Ascending aorta (tissue), 2 donors: ENCODE measurements at places on chromosomes 3 and 15.

DNA sequence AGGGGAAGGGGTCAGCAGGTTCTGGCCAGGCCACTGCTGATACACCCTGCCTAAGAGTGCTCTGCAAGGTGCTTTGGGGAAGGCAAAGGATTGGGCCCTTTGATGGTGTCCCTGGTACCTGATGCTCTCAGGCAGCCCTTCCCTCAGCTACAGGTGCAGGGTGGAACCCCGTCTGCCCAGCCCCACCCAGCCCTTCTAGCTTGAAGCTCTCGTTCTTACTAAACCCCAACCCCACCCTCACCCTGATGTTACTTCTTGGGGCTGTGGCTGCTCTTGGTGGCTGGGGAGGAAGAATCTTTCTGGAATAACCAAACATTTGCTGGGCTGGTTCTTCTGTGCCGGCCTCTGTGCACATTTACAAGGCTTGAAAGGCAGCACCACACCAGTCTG lies 6.4 kb downstream of the GNAI2 start:
- no peak for DNase-seq

- no peak for DNase-seq
Measured at GRCh38 chr15:38874464-38874863, 309.9 kb upstream of the RASGRP1 start.

GRCh38 chr15:63483521-63484371 lies 20.6 kb upstream of the USP3 start:
- DNase-seq = no peak

DNA sequence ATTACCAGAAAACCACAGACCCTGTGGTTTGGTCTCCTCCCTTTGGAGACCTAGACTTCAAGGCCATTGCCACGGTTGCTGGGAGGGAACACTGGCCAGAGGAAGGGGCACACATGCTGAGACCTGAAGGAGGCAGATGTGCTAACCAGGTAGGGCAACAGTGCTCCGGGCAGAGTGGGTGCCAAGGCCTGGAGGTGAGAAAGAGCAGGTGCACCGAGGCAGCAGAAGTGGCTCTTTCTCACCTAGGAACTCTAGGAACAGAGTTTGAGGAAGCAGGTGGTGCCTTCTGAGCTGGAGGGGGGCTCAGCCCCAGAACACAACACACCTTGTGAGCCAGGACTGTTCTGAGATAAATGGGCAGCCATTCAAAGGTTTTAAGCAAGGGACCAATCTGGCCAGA lies 106.1 kb downstream of the MEGF11 start:
- no peak for DNase-seq

DNA sequence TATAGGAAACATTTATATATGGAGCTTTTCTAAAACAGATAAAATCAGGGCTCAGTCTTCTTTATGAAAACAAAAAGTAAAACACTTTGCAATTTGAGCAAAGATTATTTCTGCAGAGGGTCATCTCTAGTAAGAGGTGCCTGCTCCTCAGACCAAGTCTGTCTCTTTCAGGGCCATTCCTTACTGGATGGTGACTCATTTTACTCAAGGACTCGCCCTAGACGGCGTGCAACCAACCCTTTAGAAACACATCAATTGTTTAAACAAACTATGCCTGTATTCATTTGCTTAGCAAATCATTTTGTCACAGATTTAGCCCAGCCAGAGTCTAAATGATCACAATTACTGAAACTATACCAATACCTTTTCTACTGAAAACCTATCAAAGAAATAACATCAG lies 242.8 kb upstream of the ICE2 start:
- no peak for DNase-seq

GRCh38 chr3:150844484-150844883 lies 60.8 kb downstream of the MINDY4B start:
- DNase-seq = no peak

DNA sequence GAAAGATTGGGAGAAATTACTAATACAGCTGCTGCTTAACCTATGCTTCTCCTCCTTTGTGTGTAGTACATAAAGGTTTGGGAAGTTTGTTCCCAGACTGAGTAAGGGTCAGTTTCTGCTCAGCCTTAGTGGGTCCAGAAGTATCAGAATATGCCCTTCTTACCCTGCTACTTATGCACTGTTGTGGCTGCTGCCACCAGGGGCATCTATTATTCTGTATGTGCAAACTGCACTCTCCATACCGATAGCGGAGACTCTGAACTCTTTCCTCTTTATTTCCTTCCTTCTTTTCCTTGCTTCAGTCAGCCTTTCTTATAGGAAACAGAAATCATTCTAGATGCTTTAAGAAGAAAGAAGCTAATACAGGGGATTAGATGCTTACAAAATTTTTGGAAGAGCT lies 4.0 kb downstream of the NEDD4 start:
- DNase-seq = no peak

DNA sequence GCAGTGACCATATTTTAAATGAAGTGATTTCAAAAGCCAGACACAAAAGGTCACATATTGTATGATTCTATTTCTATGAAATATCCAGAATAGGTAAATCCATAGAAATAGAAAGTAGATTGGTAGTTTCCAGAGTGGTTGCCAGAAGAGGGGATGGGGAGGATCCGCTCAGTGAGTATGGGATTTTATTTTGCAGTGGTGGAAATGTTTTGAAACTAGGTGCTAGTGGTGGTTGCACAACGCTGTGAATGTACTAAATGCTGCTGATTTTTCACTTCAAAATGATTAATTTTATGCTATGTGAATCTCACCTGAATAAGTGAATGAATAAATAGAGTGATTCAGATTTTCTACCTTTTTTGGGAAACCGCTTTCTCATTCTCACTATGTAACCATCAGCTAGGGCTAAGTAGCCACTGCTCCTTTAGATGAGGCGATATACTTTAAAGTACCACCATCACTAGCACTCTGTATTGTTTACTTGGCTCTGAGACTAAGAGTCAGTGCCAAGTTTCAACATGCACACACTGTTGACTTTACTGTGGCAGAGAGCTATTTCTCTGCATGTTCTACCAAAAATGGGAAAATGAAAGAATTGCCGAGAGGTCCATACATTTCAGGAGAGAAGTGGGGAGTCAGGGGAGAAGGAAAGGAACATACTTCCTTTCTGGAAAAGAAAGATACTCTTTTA lies 90.7 kb upstream of the GOLIM4 start:
- DNase-seq = no peak

DNA sequence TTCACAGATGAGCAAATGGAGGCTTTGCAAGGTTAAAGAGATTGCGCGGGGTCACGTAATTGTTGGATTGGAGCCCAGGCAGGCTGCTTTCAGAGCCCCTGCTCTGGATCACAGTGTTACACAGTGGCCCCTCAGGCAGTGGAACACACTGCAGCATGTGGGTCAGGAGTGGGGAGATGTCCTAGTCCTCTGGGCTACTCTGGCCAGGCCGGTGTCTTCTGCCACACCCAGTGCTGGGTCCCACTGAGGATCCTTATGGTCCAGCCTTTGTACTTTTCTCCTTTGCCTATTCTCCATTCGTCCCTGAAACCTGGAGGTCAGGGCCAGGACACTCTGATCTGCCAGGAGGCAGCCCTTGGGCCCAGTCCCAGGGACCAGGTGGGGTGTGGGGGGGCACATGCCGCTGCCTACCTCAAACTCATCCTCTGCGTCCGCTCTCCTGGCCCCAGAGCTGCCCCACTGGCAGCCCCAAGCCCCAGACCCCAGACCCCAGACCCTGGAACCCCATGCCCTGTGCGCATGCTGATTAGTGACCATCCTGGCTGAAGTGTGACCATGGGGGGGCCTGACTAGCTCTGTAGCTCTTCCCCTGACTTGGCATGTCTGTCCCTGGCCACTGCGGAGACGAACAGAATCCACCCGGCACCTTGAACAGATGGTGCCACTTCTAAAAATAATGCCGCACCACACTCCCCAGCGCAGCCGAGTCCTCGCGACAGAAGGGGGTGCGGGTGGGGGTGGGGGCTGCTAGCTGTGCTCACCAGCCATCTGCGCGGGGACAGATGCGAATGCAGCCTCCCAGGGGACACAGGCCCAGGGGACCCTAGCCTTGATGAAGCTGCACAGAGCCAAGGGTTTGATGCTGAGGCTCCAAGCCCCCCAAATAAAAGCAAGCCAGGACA lies 41.6 kb downstream of the ATP2B2 start:
- no peak for DNase-seq

DNA sequence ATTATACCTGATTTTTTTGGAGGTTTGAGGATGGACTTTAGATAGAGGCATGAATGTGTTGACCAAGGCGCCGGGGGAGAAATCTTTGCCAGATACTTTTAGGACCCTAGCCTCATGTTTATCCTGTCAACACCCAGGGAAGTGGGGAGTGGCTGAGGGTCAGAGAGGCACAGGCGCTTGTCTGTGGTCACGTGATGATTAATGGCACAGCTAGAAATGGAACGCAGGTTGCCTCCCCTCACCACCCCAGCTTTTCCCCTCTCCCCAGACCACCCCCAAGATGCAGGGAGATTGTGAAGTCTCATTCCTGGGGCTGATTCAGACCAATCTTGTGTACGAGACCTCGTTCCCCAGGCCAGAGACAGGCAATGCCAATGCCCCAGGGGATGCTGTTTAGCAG lies 218.4 kb upstream of the LINGO1 start:
- DNase-seq = no peak

DNA sequence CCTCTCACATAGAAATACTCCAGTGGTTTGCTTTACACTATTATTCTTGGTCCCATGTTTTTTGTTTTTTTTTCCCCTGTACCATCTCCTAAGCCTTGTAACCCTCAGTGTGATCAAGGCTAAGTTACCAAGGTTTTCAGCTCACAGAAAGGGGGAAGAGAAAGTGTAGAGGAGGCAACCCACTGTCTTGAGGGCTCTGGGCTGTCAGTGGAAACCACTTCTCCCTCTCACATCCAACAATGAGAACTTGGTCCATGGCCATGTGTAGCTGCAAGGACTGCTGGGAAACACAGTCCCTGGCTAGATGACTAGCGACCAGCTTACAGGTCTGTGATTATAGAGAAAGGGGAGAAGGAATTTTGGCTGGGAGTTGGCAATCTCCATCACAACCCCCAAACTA lies 30.3 kb downstream of the GPD1L start:
- no peak for DNase-seq

GRCh38 chr15:40265355-40265754 lies 17.5 kb downstream of the ANKRD63 start:
- DNase-seq = no peak

- DNase-seq = no peak
Measured at GRCh38 chr3:97895216-97895615, 73.4 kb downstream of the CRYBG3 start.

- DNase-seq = no peak
Measured at GRCh38 chr3:27311400-27311799, 57.8 kb downstream of the NEK10 start.

GRCh38 chr3:150773616-150774192 lies 10.7 kb upstream of the SIAH2 start:
- no peak for DNase-seq

DNA sequence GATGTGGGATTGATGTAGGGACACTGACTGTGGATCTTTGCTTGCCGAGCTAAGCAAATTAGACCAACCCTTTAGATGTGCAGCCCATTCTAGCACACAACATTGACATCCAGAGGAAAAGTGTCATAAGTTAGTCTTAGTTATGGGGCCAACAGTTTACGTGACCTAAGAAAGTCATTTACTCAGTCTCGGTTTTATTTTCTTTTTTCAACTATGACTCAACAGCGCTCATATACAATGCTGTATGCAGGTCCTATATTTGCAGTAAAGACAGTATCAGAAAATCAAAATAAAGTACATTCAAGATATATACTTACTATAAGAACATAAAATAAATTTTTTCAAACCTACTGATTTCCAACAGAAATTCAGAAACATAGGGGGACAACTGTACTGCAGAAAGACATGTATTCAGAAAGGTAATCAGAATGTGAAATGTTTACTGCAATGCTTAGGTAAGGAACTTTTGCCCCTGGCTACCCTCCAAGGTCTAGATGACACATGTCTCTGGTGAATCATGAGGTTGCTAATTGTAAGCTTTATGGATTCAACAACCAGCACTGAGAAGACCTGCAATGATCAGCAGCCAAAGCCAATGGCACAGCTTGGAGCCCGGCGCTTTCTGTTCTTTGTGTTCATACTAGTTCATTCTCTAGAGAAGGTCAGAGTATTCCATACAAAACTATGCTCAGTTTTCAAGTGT lies 317.5 kb upstream of the CNTN6 start:
- DNase-seq = no peak

GRCh38 chr3:46100812-46101211 lies 73.5 kb upstream of the XCR1 start:
- DNase-seq = no peak

DNA sequence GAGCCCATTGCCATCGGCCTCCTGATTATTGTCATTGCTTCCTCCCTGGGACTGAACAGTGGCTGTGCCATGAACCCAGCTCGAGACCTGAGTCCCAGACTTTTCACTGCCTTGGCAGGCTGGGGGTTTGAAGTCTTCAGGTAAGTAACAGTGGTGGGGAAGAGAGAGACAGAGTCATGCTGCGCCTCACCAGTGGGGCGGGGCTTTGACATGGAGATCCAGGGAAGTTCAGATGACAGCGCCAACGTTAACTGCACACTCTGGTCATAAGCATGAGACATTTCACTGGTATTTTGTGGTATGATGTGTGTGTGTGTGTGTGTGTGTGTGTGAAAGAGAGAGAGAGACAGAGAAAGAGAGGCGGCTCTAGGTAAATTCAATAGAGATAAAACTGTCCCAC lies 41.0 kb downstream of the AQP9 start:
- DNase-seq = no peak

- no peak for DNase-seq
Measured at GRCh38 chr3:194139814-194140391, 4.0 kb downstream of the HES1 start.

- no peak for DNase-seq
Measured at GRCh38 chr15:34318277-34319079, 19.1 kb downstream of the SLC12A6 start.

- DNase-seq = peak; percentile 62
Measured at GRCh38 chr3:195171093-195171873, 99.7 kb downstream of the XXYLT1 start.

DNA sequence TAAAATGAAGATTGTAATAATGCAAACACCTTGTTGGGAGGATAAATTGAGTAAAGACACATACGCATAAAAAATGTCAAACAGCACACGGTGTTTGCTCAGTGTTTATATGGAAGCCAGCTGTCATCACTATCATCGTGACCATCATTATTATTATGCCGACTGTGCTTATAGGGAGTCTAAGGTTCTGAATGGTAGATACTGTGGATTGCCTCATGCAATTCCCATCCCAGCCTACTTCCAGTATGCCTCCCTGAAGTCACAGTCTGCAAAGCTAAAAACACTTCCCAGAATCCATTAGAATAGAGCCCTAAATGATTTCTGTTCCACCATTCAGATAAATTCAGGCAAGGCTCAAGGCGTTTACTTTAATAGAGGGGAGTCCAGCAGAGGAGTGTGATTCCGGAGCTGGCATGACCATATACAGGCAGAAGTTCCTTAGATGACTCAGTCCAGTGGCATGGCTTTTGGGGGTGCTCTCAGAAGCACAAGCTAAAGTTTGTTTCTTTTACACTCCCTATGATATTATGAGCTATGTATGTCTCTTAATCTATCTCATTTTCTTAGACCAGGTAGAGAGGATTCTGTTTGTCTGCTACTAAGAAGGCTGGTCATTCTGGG lies 148.7 kb downstream of the MEX3B start:
- no peak for DNase-seq

DNA sequence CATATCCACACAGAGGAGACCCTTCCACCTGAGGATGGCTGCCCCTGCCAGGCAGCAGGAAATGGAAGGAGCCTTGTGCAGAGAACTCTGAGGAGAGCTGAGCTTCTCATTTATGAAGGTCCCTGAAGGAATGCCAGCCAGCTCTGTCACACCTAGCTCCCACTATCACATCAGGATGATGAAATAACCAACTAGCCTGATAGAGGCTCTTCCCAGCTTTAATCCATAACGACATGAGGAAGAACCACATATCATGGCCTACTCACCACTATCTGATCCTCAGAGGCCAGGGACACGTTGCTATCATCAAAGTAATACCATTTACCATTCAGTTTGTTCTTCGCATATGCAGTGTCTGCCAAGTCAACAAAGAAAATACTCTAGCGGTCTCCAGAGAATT lies 1.5 kb upstream of the C3orf62 start:
- DNase-seq = no peak
